ENCODE measurements at places on chromosomes 5 and 9. TPM values are rescaled to one million over a fixed set of nuclear protein-coding genes. Genes with fewer than 3 reads are reported as not detected.

Gene HMCN2
- 0.14 TPM for total RNA-seq

Gene GABRB2
- not detected for total RNA-seq

Gene PTCD2
- 11.7 TPM for total RNA-seq

Gene RMI1
- 4.5 TPM for total RNA-seq

GRCh38 chr5:81986126-81986525, 14.3 kb downstream of the ATG10 start:
- DNase-seq = no peak

DNA sequence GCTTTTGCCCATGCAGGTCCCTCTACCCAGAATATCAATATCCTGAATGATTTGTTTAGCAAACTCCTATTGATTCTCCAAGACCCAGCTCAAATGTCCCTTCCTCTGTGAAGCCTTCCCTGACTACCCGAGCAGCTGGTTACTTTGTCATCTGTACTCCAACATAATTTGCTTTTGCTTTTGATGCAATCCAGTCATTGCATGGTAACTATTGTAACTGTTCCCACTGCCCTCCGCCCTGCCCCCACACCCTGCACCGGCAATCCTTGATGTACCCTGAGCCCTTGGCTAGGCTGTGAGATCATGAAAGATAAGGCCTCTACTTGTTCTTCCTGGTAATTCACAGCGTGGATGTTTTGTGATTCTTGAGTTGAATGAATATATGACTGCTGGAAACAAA, 119.9 kb upstream of the BOD1 start:
- no peak for DNase-seq

DNA sequence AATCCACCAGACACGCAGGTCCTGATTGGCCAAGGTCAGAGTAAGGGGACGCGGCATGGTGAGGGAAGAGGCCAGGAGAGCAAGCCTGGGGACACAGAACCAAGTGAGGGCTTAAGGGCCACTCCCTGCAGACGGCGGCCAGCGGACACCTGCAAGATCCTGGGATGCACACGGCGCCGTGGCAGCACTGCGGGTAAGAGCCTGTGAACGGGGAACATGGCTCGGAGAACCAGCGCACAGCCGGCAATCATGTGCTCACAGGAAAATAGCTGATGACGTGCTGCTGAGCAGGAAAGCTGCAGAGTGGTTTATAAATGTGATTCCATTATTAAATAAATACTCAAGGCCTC, 27.0 kb upstream of the NSMF start:
- no peak for DNase-seq

DNA sequence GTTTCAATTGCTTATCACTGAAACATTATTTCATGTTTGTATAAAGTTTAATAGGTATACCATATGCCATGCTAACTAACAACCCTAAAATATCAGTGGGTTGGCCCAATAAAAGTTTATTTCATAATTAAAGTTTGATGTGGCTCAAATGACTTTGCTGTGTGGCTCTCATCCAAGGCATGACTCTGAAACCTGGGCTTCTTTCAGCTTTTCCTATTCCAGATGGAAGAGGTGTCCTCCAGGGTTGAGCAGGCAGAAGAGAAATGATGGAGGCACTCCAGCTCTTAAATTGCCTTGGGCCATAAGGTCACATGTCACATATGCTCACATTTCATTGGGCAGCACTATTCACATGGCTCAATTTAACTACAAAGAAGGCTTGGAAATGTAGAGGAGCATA, 101.9 kb downstream of the MACIR start:
- DNase-seq = no peak

DNA sequence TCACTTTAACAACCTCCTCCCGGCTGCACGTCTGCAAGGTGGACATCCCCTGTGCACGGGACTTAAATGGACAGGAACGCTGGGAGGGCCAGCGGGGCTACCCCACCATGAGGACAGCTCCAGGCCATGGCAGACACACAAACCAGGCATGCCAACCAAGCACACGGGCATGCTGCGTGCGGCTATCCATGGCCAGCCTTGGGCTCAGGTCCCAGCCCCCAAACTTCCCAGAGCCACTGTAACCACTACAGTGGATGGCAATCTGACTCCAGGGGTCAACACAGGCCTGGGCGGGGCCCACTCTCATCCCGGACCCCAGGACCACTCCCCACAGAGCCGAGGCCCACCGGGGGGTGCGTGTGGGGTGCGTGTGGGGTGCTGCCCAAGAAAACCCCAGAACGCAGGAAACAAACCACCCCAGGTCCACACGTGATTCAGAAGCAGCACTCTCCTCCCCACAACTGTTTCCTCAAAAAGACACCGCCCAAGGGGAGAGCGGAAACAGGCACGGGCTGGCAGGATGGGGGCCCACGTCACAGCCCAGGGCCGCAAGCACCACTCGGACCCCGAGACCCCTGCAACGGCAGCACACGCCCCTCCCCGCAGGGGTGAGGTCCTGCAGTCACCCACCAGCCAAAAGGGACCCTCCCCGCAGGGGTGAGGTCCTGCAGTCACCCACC, 7.4 kb downstream of the SLC12A7 start:
- DNase-seq = no peak

DNA sequence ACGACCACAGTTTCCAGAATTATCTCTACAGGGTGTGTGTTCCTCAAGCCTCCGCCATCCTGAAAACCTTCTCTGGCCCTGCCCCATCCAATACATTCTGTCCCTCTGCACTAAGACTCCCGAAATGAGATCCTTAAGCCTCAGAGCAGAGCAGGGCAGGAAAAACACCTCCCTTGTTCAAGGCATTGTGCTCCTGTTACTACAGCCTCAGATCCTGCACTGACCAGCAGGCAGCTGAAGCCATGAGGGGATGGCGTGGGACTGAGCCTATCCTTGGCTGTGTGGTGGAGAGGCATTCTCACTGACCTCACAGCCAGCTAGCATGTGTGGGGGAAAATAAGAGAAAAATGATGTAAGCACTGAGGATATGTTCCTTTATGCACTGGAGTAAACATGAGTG, 106.7 kb upstream of the PHYKPL start:
- no peak for DNase-seq
